ENCODE measurements at places on chromosomes 12 and 14. TPM values are rescaled to one million over a fixed set of nuclear protein-coding genes. Genes with fewer than 3 reads are reported as not detected.

DNA sequence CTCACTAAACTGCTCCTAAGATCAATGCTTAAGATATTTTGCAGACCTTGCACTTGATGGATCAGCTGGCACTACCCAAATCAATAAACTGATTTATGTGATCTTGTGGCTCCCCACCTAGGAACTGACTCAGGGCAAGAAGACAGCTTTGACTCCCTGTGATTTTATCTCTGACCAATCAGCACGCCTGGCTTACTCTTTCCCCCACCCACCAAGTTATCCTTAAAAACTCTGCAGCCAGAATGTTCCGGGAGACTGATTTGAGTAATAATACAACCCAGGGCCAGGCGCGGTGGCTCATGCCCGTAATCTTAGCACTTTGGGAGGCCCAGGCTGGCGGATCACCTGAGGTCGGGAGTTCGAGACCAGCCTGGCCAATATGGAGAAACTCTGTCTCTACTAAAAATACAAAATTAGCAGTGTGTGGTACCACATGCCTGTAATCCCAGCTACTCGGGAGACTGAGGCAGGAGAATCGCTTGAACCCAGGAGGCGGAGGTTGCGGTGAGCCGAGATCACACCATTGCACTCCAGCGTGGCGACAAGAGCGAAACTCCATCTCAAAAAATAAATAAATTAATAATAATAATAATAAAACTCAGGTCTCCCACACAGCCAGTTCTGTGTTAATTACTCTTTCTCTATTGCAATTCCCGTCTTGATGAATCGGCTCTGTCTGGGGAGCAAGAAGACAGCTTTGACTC lies 12.0 kb downstream of the MORN3 start:
- no peaks in the 10 kb centered on the region for H3K27me3 ChIP-seq
- no peaks in the 10 kb centered on the region for H3K36me3 ChIP-seq
- no peak overlapping the region for H3K4me3 ChIP-seq
- H3K27ac ChIP-seq = no peak overlapping the region
- DNase-seq = peak; percentile 12

GRCh38 chr14:105853089-105853906 lies 326.9 kb downstream of the TMEM121 start:
- no peaks in the 10 kb centered on the region for H3K36me3 ChIP-seq
- no peak overlapping the region for H3K4me3 ChIP-seq
- H3K27ac ChIP-seq = no peak overlapping the region
- H3K27me3 ChIP-seq = no peaks in the 10 kb centered on the region

DPPA3 gene
- total RNA-seq = not detected

GRCh38 chr14:38882533-38882932 lies 220.5 kb downstream of the SEC23A start:
- no peaks in the 10 kb centered on the region for H3K36me3 ChIP-seq
- H3K4me1 ChIP-seq = peaks cover 3% of the 10 kb centered on the region
- no peak overlapping the region for H3K4me3 ChIP-seq
- peak; percentile 43 for DNase-seq

DNA sequence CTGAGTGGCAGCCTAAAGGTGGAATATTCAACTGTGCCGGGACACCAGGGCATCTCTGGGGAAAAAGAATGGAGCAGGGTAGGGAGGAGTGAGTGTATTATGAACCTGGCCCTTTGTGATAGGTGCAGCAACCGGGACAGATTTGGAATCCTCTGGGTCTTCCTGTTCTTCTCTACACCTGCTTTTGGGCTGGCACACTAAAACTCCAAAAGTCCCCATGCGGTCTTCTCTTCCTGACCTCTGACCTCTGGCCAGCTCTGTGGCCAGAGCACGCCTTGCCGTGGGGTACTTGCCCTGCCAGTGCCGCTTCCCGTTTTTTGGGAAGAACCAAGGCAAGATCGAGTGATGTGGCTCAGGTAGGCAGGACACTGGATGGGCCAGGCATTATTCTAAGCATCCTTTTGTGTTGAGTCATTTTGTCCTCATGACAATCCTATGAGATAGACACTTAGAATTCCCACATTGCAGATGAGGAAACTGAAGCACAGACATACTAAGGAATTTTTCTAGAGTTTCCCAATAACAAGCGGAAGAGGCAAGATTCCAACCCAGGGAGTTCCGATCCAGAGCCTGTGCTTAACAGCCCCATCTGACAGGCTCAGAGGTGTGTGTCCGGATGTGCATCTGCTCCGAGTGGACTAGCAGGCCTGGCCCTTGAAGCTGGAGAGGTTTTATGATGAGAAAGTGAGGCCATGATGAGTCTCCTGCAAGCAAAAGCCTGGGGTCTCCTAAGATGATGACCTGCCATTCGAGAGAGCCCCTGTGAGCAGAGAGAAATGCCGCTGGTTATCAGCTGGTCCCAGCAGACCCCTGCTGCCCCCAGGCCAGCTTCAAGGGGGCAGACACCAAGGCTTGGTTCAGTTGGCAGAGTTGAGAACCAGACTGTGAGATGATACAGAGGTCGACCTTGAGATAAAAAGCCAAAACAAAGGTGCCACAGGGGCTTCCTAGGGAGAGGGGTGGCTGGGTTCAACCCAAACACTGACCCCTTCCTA lies 67.9 kb upstream of the ESRRB start:
- H3K36me3 ChIP-seq = no peaks in the 10 kb centered on the region
- peak; percentile 30 for DNase-seq
- H3K27ac ChIP-seq = no peak overlapping the region
- no peaks in the 10 kb centered on the region for H3K4me1 ChIP-seq
- no peak overlapping the region for H3K4me3 ChIP-seq

DNA sequence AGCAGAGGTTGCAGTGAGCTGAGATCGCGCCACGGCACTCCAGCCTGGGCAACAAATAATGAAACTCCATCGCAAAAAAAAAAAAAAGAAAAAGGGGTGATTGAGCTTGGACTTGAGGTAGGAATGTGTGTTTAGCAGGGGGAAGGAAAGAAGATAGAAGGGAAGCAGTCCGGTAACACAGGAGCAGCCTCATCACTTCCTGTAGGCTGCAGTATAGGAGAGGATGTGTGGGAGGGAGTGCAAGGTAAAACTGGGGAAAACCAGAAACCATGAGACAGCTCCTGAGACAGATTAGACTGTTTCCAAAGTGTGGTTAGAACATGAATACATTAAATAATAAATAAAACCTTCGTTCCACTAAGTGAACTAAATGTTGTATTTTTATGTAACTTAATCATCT lies 49.2 kb downstream of the FGD4 start:
- no peaks in the 10 kb centered on the region for H3K27me3 ChIP-seq
- no peaks in the 10 kb centered on the region for H3K36me3 ChIP-seq
- H3K4me1 ChIP-seq = peaks cover 14% of the 10 kb centered on the region
- no peak overlapping the region for H3K27ac ChIP-seq

GRCh38 chr14:23895480-23895879 lies 58.1 kb upstream of the DHRS4 start:
- DNase-seq = peak; percentile 10
- no peak overlapping the region for H3K27ac ChIP-seq
- H3K36me3 ChIP-seq = no peaks in the 10 kb centered on the region

DNA sequence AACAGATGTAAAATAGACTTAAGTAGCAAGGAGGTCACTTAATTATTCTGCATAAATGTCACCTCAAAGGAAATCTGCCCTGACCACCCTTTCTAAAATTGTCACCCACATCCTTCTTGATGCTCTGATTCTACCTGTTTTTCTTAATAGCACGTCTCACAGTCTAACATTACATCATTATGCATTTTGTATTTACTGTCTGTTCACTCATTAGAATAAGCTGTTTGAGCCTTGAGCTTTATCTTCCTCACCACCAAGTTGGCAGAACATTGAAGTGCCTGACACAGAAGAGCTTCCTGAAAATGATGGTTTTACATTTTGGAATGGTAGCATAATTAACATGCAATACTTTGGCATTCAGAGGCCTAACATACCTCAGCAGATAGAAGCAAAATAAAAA lies 8.8 kb upstream of the TMEM117 start:
- no peak overlapping the region for H3K4me3 ChIP-seq
- no peak for DNase-seq
- no peaks in the 10 kb centered on the region for H3K27me3 ChIP-seq
- H3K27ac ChIP-seq = no peak overlapping the region
- no peaks in the 10 kb centered on the region for H3K36me3 ChIP-seq

AKAP3 gene
- 1.9 TPM for total RNA-seq

All from PC-3 (cell line).